ENCODE measurements at places on chromosomes 1 and 21. TPM values are rescaled to one million over a fixed set of nuclear protein-coding genes. Genes with fewer than 3 reads are reported as not detected.

The BTBD8 gene
- 1.7 TPM for total RNA-seq

The RBP7 gene
- total RNA-seq, result not detected

The PTGFR gene
- total RNA-seq, result 0.14 TPM

DNA sequence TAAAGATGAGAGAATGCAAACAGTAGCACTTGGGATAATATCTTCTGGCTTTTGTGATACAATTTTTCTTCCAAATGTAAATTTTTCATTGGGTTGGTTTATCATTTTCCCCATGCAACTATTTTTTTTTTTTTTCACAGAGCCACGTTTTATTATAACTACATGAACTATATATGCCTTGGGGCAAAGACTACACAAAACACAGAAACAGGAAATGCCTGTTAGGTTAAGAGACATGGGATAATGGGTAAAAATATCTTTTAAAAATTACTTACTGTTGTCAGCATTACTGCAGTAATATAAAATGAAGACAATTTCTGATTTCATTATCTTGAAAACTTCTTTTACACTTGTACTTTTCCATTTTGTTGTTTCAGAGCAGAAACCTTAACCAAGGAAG lies 74.6 kb downstream of the DISP1 start:
- H3K27me3 ChIP-seq, result no peaks in the 10 kb centered on the region
- H3K4me3 ChIP-seq, result no peak overlapping the region
- H3K4me1 ChIP-seq, result peaks cover 25% of the 10 kb centered on the region
- DNase-seq, result peak; percentile 34

All from endothelial cell of umbilical vein (primary cell).